H9 (cell line): ENCODE measurements at places on chromosomes 16 and 17. TPM values are rescaled to one million over a fixed set of nuclear protein-coding genes. Genes with fewer than 3 reads are reported as not detected.
A peak's percentile ranks its signal among the peaks of the same experiment; 100 is the strongest.

The CES1 gene
- not detected in 2 replicates for total RNA-seq

- H3K4me1 ChIP-seq, result no peaks in the 10 kb centered on the region; the same call in 1 of the 2 replicates
- H3K4me3 ChIP-seq, result no peak overlapping the region
- H3K36me3 ChIP-seq, result no peaks in the 10 kb centered on the region; the same call in 1 of the 3 replicates
- no peak overlapping the region for H3K27ac ChIP-seq
- no peak for DNase-seq
Measured at GRCh38 chr17:17806611-17807274, 30.0 kb downstream of the SREBF1 start.

The PHF12 gene
- total RNA-seq, result 62.1 and 68.5 TPM in 2 replicates

DNA sequence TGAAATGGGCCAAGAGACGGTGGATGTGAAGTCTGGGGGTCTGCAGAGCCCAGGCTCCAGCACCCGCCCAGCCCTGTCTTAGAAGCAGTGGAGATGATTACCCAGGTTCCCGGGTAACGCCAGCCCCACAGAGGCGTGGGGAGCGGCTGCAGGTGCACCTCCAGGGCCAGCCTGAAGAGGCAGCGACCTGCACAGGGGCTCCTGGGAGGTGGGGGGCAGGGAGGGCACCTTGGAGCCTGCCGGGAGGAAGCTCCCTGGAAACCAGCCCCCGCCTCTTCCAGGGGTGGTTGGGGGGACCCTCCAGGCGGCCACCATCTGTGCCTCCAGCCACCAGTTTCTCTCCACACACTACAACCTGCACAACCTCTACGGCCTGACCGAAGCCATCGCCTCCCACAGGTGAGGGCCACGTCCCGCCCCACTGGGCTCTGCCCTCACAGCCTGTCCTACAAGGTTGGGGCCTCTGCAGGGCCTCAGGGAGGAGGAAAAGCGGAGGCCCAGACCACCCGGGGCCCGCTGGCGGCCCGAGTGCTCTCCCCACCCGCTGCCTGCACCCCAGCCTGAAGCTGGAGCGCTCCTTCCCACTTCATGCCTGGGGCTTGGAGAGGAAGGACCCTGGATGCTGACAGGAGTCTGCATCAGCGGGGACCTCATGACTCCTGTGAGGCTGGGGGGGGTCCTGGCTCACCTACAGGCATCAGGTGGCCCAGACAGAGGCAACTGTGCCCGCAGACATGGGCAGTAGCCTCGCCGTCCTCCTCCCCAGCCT, 10.5 kb downstream of the GAA start:
- no peak overlapping the region for H3K4me3 ChIP-seq
- DNase-seq, result peak; percentile 55
- H3K36me3 ChIP-seq, result peaks cover 2% of the 10 kb centered on the region; the same call in 1 of the 2 replicates
- no peak overlapping the region for H3K27ac ChIP-seq
- H3K4me1 ChIP-seq, result no peaks in the 10 kb centered on the region

The CCL16 gene
- total RNA-seq, result not detected in 2 replicates

The SLC13A2 gene
- total RNA-seq, result not detected in 2 replicates

The GAS2L2 gene
- not detected in 2 replicates for total RNA-seq

The EMP2 gene
- 14.4 and 15.1 TPM in 2 replicates for total RNA-seq

- H3K27ac ChIP-seq, result no peak overlapping the region
- no peak for DNase-seq
- H3K4me3 ChIP-seq, result no peak overlapping the region
- H3K36me3 ChIP-seq, result no peaks in the 10 kb centered on the region
Measured at GRCh38 chr16:57791195-57791892, 10.9 kb downstream of the KIFC3 start.
